ENCODE measurements at places on chromosomes 16 and 17.

DNA sequence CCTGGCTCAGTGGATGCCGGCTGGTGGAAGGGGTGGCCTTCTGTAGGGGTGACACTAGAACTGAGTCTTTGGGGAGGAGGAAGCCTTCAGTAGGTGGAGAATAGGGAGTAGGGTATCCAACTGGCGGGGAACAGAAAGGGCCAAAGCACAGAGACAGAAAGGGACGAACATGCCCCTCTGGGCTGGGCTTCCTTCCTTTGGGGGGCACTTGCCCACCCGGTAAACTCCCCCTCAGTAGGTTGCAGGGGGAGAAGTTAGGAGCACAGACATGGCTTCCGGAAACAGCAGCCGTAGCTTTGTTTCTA lies 774 bp downstream of the ENGASE start:
- DNase-seq = no peak

- no peak for DNase-seq
Measured at GRCh38 chr17:16275024-16275423, 58.0 kb downstream of the PIGL start.

GRCh38 chr17:10724546-10725195 lies 5.2 kb downstream of the TMEM220 start:
- no peak for DNase-seq

DNA sequence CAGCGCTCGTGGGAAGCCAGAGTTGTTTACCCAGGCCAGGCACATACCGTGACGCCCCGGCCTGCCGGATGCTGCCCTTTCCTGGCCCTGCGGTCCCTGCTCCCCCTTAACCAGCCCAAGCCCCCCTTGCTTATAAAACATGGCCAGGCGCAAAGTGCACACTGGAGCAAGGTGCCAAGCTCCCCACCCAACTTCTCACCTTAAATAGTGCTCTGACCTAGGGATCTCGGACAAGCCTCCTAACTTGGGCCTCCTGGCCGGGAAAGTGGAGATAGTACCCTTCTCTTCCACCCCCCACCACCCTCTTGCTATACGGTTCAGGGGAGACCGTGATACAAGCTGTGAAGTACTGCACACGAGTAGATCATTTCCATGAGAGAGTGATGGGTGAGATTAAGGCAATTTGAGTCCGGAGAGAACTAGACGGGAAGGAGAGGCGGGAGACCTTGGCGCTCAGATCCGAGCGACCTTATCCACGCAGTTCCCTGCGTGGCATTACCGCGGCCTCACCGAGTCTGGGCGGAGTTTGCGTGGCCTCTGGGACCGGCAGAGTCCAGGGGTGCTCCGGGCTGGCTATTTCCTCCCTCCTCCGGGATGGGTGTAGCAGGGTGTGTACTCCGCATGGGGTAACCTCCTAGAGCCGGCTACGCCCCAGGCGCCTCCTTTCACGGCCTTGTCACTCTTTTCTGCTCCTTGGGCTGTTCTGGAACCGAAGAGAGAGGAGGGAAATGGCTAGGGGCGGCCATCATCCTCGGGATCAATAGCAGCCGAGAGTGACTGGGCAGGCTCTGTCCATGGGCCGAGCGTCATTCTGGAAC lies 4.4 kb upstream of the LHX1 start:
- no peak for DNase-seq

DNA sequence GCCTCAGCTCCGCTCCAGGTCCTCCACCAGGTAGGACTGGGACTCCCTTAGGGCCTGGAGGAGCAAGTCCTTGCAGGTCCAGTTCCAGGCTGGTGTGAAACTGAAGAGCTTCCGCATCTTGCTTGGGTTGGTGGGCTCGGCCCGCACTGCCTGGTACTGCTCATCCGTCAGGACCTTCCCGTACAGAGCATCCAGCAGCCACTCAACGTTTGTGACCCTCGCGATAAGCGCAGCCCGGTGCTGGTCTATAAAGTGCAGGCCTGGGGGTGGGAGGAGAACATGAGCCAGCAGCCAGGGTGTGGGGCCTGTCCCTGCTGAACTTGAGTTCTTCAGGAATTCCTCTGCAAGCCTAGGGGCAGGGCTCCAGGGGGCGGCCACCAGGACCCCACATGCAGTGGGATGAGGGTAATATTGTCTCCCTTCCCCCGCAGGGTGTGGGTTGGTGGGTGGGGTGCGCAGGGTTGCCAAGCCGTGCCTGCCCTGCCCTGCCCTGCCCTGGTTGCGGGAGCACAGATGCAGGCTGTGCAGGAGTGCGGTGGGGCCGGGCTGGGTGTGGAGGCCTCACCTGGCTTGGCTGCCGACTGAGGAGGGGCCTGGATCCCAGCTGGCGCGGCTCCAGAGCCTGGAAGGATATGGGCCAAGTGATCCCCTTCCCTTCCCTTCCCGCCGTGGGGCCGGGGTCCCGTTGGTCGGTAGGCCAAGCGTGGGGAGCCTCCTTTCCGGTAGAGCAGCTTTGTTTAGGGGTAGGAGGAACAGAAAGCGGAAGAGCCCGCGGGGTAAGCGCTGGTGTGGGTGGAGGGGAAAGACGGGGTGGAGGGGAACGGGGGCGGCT lies 762 bp downstream of the PYCARD start:
- no peak for DNase-seq
